Activated CD8-positive, alpha-beta memory T cell treated with anti-CD3 and anti-CD28 coated beads, Interleukin-2, amount 50 U/mL, for 4 hours (primary cell): ENCODE measurements at places on chromosomes 4 and X.
A peak's percentile ranks its signal among the peaks of the same experiment; 100 is the strongest.

DNA sequence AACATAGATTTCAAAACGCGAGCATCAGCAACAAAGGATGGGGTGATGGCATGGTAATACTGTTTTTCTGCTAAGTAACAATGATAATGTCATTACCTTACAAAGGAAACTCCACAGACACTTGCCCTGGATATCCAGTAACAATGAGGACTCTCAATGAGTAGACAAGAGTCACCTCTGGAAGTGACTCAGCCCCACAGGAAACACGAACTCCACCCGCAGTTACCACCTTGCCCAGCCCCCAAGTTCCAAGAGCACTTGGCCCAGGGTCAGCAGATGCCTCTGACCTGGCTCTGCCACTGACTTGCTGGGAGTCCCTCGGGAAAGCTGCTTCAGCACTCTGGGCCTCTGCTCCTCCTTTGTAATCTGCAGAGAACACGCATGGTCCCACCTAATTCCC lies 110.3 kb upstream of the MAP3K15 start:
- DNase-seq = peak; percentile 28

- no peak for DNase-seq
Measured at GRCh38 chrX:22194660-22194945, 78.1 kb upstream of the CBLL2 start.

GRCh38 chrX:130081421-130082045 lies 28.8 kb downstream of the ELF4 start:
- no peak for DNase-seq

GRCh38 chrX:70452143-70452733 lies 7.6 kb downstream of the DLG3 start:
- peak; percentile 55 for DNase-seq

GRCh38 chr4:111074523-111075114 lies 451.7 kb upstream of the PITX2 start:
- no peak for DNase-seq

GRCh38 chr4:116358633-116359222 lies 726.6 kb downstream of the TRAM1L1 start:
- no peak for DNase-seq

DNA sequence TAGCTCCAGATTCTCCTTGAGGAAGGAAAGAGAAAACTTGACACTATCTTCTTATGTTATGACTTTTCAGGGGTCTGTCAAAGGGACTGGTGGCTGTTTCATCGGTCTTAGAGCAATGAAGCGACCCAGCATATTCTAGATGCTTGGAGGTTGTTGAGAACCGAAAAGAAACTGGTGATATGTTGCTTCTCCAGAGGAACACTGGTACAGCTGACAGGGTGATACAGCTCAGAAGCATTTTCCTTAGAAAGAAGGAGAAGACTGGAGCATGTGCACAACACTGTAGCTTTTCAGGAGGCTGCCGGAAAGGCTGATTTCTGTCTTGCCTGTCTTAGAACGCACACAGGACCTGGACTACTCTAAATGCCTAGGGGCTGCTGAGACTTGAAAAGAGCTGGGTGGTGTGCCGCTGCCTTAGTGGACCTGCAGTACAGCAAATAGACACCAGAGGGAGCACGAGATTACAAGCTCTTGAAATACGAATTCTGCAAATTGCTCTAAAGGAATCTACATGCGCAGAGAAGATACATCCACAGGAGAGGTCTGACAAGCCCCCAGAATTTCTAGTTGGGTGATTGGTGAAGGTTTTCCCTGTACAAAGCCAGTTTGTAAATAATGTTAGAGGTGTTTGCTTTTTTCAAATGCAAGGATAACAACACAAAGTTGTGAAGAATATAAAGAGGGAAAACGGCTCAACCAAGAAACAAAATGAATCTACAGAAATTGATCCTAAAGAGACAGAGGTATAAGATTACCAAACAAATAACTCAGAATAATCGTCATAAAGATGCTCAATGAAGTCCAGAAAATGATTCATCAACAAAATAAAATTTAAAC lies 223.1 kb upstream of the DMD start:
- DNase-seq = peak; percentile 37

DNA sequence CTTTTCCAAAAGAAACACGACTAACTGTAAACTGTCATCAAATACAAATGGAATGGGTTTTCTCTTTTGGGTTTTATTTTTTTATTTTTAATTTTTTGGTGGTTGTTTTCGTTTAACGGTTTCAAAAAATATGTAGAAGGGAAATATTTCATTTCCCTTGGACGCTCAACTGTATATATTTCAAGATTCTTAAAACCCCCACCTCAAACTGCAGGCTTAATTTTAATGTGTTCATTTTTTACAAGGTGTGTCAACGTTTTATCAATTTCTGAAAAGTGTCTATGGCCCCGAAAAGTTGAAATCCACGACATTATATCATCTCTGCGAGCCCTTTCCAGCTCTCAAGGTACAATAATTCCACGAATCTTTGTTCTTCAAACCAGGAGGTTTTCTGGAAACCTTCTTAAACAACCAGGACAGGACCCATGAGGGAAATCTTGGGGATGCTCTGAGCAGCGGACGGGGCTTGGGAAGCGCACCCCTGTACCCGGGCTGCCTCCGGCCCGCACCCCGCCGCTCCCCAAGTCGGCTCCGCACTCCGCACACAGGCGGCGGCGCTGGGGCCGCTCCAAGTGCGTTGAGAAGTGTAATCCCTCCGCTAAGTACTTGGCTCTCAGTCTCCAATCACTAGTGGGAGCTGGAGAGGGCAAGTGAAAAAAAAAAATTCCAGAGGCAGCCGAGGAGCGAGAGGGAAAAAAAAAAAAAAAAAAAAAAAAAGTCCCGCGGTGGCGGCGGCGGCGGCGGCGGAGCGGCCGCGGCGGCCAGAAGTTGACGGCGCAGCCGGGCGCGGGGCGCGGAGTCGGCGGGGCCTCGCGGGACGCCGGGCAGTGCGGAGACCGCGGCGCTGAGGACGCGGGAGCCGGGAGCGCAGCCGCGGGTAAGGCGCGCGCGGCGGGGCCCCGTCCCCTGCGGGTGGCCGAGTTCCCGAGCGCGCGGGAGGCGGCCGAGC lies at the start of gene BMPR1B:
TSS of gene BMPR1B (plus strand) at position 764 of the 949 bp plus-strand sequence. CDS start 346,470 bp downstream, outside the sequence.
- no peak for DNase-seq

GRCh38 chr4:100823993-100824323 lies 306.1 kb upstream of the EMCN start:
- no peak for DNase-seq

- no peak for DNase-seq
Measured at GRCh38 chr4:173821876-173822275, 291.8 kb upstream of the HAND2 start.

GRCh38 chr4:140738139-140738538 lies 18.0 kb downstream of the TBC1D9 start:
- no peak for DNase-seq

DNA sequence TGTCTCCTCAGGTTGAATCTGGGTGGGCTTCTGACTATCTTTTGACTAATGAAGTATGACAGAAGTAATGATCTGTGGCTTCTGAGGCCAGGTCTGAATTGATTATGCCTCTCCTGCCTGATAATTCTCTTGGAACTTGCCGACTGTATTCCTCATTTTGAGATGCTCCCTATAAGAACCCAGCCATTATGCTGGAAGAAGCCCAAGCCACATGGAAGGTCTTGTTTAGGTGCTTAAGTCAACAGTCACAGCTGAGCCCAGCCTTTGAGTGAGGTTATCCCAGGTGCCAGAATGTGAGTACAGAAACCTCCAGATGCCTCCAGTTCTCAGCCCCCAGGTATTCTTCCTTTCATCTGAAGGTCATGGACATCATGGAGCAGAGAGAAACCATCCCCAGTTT lies 456.6 kb downstream of the IL15 start:
- DNase-seq = no peak

- no peak for DNase-seq
Measured at GRCh38 chr4:145884775-145885174, 53.8 kb downstream of the ZNF827 start.

- DNase-seq = no peak
Measured at GRCh38 chr4:154254999-154255398, 236.6 kb downstream of the DCHS2 start.

DNA sequence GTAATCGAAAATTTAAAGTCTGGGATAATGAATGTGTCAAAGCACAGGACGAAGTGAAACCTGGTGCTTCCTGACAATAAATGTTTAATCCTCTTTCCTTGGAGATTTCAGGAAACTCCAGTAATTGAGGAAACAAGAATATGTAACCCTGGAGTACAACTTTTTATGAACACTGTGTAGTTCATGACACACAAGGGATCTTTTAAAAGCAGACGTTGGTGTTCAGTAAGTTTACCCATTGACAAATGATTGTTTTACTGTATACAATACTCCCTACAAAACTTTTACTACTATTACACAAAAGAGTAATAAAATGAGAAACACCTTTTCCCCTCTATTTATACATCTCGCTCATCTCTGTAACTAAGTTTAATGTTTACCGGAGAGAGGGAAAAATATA lies 312.4 kb downstream of the PPARGC1A start:
- no peak for DNase-seq

GRCh38 chr4:87034527-87034926 lies 99.7 kb downstream of the AFF1 start:
- DNase-seq = no peak

DNA sequence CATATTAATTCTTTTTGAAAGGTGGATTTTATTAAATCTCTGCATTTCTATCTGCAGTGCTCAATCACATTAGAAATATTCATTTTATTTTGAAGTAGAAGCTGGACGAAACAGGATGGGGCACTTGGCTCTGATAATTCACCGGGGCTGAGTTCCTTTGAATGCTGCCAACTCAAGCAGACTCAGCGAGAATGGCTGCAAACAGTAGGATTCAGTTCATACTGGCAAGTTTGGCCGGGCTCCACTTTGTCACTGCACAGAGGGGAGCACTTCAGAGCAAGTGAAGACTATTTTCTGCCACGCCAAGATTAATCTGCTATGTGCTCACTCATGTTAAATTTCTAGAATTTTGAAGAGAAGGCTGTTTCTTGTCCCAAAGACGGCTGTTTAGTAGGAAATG lies 30.7 kb upstream of the KLHL8 start:
- no peak for DNase-seq

GRCh38 chr4:117239434-117239833 lies 154.1 kb upstream of the TRAM1L1 start:
- DNase-seq = no peak

GRCh38 chr4:113008135-113008534 lies 41.3 kb upstream of the ANK2 start:
- DNase-seq = no peak

GRCh38 chrX:155544881-155545280 lies 67.9 kb downstream of the TMLHE start:
- no peak for DNase-seq

DNA sequence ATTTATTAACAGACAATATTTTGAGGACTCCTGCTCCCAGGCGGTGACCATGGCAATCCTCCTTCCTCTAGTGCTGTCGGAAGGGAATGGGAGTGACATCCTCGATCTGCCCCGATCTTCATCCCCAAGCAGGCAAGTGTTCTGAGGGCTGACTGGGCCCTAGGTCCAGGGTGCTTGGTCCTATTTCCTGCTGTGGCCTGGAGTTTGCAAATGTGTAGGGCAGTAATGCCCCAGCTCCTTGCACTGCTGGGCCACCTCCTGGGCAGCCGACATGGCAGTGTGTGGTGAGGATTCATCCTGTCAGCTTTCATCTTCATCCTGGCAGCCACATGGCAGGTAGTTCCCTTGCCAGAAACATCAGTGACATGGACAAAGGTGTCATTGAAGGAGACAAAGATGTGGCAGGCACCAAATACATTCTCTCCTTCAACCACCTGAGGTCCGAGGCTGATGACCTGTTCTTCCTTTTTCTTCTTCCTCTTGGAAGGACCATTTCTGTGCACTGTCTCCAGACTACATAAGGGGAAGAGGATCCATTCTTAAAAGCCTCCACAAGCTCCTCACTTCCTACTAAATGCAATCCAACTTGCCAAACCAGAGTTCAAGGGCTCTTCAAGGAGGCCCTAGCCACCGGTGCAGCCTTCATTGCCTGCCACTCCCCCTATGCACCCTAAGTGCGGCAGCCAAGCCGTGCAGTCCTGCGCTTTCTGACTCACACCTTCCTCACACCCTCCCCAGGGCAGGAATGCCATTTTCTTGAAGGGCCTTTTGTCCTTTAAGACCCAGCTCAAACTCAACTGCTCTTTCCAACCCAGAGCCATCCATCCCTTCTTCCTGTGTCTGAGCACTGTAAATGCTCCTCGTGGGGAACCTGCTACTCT lies 65.7 kb downstream of the TMEM154 start:
- DNase-seq = no peak

- no peak for DNase-seq
Measured at GRCh38 chr4:141011901-141012315, 121.4 kb downstream of the RNF150 start.

DNA sequence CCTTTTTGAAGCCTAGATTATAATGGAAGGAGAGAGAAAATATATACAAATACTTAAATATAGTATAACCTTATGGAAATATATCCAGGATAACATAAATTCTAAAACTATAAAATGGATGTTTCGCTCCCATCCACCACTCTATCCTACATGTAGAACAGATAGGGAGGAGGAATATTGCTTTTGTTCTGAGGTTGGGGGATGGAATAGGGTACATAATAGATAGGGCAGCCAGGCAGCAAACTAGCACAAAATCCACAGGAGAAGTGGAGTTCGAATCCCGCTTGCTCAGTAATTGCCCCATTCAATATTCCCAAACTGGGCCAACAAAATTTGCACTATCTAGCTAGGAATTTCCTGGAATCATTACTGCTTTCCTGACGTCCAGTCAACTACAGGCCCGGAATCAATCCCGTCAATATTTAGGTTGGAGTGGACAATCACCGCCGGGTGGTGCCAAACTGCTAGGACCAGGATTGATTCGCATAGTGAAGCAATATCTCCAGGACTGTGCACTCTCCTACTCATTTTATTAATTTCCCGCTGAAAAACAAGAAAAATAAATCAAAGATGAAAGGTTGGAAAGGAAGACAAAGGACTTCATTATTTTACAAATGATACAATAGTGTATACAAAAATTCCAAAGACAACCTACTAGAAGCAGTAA lies 40.4 kb upstream of the PAPSS1 start:
- DNase-seq = no peak

GRCh38 chrX:70025464-70025863 lies 24.3 kb downstream of the AWAT2 start:
- DNase-seq = no peak

DNA sequence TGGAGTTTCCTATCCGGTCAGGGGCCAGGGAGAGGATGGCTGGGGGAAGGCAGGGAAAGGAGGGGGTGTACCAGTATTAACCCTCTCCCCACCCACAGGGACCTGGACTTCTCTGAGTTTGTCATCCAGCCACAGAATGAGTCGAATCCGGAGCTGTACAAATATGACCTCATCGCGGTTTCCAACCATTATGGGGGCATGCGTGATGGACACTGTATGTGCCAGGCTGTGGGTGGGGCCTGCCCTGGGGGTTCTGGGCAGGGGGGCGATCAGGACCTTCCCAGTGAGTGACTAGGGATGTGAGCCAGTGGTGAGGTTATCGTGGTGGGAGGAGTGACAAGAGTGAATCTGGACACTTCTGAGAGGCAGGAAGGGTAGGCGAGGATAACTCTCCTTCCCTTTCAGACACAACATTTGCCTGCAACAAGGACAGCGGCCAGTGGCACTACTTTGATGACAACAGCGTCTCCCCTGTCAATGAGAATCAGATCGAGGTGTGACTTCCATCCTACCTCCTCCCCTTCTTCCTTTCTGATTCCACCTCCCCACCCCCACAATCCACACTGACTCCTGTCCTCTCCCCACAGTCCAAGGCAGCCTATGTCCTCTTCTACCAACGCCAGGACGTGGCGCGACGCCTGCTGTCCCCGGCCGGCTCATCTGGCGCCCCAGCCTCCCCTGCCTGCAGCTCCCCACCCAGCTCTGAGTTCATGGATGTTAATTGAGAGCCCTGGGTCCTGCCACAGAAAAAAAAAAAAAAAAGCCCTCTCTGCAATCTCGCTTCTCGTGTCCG lies 14.6 kb downstream of the USP11 start:
- no peak for DNase-seq
